NB4 (cell line): ENCODE measurements at places on chromosomes 4 and X.

- peak; percentile 65 for DNase-seq
These were observed 30.0 kb upstream of the ANXA5 start for GRCh38 chr4:121726642-121727268.

DNA sequence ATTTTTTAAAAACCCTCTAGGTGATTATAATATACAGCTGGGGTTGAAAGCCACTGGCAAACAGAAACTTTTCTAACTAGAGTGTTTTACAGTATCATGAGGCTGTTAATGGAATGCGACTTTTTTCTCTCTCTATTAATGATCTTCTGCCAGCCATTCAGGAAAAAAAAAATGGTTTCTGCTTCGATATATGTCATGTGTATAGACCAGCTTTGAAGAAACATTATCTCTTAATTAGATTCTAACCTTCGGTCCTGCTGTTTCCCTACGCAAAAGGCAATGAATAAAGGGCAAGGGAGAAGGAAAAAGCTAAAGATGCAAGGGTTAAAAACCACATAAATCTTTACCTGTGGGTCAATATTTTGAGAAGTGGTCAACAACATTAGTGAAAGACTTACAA, 1662.1 kb upstream of the TENM3 start:
- no peak for DNase-seq

- DNase-seq: no peak
These were observed 24.4 kb downstream of the BLOC1S4 start for GRCh38 chr4:6740347-6740746.

DNA sequence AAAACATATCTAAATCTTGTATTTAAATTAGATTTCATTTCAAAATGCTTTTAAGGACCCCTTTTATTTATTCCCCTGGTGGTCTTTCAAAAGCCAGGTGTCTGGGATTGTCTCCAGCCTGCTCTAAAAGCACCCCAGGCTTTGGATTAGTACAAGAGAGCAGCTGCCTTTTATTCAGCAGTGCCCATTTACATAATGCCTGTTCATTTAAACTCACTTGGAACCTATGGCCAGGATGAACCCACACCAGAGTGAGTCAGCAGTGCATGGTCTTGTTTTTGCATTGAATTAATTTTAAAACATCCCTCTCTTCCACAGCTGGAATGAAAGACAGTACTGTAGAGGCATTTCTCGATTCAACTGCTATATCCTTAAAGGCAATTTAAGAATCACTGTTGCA, 64.1 kb upstream of the TENM3 start:
- no peak for DNase-seq

- DNase-seq: peak; percentile 33
These were observed 214.6 kb upstream of the FAM241A start for GRCh38 chr4:111930659-111931058.

- no peak for DNase-seq
These were observed 654 bp downstream of the ATOH1 start for GRCh38 chr4:93828995-93829819.

- DNase-seq: no peak
These were observed 22.6 kb downstream of the LAMP2 start for GRCh38 chrX:120446498-120446897.

- no peak for DNase-seq
These were observed 358.8 kb downstream of the MID1IP1 start for GRCh38 chrX:39159921-39160507.

DNA sequence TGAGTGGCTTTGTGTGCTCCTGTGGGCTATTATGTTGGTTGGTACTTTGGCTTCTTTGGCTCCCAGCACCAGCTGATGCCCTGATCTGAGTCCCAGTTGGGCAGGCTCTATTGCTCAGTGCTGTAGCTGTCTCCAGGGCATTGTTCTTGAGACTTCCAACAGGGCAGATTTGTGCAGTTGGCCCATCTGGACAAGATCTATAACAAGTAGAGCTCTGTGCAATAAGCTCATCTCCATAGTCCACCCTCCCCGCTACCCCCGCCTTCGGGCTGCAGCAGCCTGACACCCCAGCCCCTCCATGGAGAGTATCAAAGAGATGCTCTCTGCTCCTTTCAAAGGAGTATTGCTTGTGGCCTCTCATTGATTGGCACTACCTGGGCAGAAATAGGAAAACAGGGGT, 5.8 kb upstream of the TMEM31 start:
- no peak for DNase-seq

- no peak for DNase-seq
These were observed 108.2 kb upstream of the SORBS2 start for GRCh38 chr4:185920171-185920570.

DNA sequence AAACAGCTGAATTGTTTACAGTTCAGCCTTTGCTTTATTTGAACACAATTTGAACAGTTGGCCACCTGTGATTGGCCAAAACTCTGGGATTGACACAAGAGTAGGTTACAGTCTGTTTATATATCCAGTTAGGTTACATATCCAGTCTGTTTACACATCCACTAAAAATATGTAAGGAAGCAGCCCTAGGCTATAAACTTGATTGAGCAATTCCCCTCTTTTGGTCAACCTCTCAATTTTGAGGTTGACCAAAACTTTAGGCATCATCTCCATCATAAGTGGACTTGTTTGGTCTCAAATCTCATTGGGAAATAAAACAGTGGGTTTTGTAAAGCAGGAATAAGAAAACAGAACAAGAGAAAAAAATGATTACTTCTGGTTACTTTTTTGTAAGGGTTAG, 190.8 kb downstream of the SPATA18 start:
- DNase-seq: no peak

DNA sequence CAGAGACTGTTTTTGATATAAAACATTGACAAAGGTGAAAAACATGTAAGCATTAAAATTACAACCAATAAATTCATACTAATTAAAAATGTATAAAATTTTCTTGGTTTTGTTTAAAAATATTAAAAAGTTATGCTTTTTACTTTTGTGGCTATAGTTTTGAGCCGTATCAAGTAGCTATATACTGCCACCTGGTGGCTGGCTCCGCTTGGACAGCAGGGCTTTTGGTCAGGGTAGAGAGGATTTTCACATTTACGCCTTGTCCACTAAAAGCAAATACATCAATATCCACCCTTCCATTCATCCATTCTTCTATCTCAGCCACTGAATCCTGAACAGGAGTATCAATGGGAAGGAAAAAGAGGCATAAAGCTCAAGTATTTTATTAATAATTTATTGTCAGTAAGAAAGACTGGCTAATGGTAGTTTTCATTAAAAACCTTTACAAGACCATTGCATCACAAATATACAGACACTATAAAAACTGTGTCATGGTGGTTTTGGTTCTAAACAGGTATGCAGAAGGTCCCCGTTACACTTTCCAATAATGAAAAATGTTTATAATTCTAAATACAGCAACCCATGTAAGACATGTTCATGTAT, 32.1 kb upstream of the MTNR1A start:
- peak; percentile 58 for DNase-seq

- no peak for DNase-seq
These were observed 2.1 kb downstream of the C4orf54 start for GRCh38 chr4:99655308-99656081.

DNA sequence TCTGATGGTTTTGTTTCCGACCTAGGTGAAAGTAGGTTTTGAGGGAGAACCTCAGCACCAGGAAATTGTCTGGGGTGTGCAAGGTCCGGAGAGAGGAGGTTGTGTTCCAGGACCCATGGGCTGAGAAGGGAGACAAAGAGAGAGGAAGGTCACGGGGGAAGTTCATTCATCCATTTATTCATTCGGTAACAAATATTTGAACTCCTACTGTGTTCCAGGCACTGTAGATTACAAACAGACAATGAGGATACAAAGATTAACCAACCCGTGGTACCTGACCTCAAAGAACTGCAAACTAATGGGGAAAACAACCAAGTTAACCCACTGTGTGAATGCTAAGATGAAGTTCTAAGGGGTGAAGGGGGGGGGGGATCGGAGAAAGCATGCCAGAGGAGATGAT, 1.8 kb upstream of the GPC3 start:
- DNase-seq: no peak

DNA sequence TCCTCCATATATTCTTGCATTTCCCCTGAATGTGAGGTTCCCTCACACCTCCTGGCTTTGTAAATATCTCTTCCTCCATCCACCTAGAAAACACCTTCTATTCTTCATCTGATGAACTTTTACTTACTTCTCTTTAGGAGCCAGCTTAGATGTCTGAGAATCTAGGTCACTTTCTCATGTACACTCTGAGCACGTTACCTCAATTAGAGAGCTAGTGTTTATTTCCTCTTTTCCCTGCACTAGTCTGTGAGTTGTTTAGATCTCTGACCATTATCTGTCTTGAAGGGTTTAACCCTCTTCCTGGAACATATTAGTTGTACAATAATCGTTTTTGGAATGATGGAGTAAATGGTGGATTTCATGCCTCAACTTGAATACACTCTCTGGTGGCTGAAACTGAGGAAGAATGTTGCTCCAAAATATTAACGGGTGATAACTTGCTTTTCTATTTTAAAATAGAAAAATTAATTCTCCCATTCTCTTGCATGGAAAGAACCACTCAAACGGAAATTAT, 8.5 kb upstream of the NEIL3 start:
- peak; percentile 73 for DNase-seq

DNA sequence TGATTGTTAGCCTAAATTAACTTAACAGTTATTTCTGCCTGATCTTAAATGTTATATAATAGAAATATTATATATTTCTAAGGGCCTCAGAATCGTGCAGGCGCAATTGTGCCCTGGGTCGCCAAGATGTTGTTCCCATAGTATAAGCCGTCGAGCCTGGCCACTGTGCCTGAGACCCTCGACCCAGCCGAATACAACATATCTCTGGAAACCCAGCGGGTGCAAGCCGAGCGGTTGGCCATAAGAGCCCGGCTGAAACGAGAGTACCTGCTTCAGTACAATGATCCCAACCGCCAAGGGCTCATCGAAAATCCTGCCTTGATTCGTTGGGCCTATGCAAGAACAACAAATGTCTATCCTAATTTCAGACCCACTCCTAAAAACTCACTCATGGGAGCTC, 549.8 kb downstream of the KCTD8 start:
- DNase-seq: no peak

GRCh38 chr4:110034026-110034393, 121.3 kb downstream of the EGF start:
- peak; percentile 81 for DNase-seq

- DNase-seq: no peak
These were observed 7.4 kb upstream of the HS3ST1 start for GRCh38 chr4:11436084-11436483.

DNA sequence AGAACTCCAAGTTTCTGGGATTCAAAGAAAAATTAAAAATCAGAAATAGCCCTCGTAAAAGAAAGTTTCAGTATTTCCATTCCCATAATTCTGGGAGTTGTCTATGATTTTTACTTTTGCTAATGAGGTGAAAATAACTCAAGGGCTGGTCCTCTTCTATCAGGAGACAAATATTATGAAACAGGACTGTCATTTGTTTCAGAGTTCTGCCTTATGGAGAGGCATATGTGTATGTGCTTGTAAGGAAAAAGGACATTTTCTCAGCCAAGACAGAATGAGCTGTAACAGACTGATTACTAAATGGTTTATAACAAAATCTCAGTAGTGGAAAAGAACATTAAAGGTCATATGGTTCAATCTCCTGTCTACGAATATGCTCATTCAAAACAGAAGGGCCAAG, 59.0 kb upstream of the TAB3 start:
- no peak for DNase-seq

DNA sequence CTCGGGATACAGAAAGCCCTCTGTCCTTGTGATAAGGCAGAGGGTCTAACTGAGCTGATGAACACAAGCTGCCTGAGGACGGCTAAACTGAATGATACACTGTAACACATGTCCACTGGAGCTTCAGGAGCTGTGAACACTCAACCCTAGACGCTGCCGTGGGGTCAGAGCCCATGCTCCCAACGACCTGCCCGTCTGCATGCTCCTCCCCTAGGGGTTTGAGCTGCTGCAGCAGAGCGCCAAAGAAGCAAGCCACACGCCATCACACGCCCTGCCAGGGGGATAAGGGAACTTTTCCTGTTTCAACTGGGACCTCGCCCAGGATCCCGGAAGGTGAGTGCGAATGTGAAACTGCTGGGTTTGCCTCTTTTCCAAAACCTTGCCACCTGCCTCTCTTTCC, 361.8 kb downstream of the FAT4 start:
- DNase-seq: no peak

GRCh38 chrX:38879631-38880220, 78.5 kb downstream of the MID1IP1 start:
- peak; percentile 88 for DNase-seq

DNA sequence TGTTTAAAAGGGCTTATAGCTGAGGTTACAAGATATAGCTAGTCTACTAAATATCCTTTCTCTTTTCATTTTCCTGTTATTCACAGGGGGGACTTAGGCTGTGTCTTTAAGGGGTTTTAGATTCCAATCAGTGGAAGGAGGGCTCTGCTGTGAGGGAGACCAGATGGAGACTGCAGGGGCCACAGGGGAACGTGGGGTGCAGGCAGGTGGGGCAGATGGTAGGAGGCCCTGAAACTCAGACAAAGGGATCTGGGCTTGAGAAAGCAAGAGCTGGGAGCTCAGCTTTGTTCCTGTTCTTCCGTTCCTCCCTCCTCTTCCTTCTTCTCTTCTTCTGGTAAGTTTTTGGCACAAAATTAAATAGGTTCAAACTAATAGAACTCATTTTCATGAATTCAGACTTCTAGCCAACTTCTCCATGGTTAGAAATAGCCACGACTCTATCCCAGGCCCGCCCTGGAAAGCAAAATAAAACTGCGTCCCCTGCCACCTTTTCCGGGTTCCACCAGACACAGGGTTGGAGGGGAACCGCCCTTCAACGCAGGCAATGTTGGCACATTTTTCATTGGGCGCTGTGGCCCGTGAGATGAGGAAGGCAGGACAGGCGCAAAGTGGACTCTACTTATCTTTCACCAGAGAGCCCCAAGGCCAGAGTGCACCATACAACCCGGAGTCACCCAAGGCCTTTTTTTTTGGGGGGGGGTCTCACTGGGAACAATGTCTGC, 3.5 kb upstream of the TMSB4X start:
- DNase-seq: no peak

- DNase-seq: no peak
These were observed 104.0 kb upstream of the SLC34A2 start for GRCh38 chr4:25551605-25552004.

GRCh38 chr4:84971319-84971932, 4.9 kb upstream of the WDFY3 start:
- DNase-seq: peak; percentile 66

- no peak for DNase-seq
These were observed 41.5 kb upstream of the HPRT1 start for GRCh38 chrX:134418317-134419113.

DNA sequence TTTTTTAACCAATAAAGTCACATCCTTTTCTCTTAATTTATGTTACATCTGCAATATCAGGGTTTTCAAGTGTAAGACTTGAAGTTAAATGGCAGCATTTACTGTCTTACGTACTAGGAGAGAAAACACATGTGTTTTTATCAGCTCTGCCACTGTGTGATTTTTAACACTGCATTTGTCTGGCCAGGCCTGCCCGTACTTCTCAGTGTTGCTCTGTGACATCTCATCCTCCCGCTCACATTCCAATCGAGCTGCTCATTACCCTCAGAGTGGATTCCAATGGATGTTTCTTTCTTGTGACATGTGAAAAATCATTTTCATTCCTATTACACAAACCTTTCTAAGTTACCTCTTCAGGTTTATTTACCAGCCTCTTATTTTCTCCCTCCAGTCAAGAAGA, 420.3 kb downstream of the FAT4 start:
- no peak for DNase-seq
